ENCODE measurements at places on chromosomes 3 and 15. TPM values are rescaled to one million over a fixed set of nuclear protein-coding genes. Genes with fewer than 3 reads are reported as not detected.

GRCh38 chr3:74614107-74614967 is at the start of gene CNTN3:
TSS of gene CNTN3 (minus strand) at chr3:74614659. CDS start at chr3:74521112, 93,547 bp downstream.
- DNase-seq, result no peak

GRCh38 chr15:96629511-96629910 is 299.0 kb downstream of the NR2F2 start:
- DNase-seq, result no peak

DNA sequence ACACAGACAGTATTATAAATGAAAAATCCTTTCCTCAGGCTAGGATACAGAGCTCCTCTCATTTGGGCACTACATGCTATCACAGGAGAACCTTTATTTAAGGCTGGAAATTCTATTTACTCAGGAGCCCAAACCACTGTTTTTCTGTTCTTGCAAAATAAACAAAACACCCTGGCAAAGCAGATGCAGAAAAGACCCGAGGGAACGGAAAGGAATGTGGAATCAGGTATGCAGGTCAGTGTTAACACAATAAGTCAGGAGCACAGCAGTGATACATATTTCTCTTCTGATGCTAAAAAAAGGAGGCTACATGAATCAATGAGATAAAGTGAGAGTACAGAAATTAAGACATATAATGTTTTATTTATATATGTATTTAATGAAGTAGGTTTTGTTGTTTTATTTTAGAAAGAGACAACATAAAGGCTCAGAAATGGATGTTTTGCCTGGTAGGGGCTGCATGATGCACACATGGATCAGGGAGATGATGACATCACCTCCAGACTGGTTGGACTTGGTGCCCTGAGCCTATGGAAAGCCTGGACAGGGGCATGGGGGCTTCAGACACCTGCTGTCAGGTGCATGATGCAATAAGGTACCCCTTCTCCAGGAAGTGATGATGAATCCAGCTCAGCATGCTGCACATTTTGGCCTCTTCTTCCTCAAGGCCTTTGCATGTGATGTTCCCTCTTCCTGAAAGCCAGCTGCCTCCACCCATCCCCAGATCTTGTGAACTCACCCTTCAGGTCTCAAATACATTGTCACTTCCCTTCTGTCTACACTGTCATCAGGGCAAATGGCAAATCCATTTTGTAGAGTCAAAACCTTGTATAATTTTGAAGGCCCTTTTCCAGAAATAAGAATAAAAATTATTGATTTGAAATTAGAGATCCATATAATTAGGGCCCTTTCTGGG is 19.1 kb upstream of the RBP1 start:
- no peak for DNase-seq

- no peak for DNase-seq
Measured at GRCh38 chr3:129793319-129793718, 100.2 kb downstream of the TMCC1 start.

Gene ARHGEF26
- 0.29 TPM for total RNA-seq

DNA sequence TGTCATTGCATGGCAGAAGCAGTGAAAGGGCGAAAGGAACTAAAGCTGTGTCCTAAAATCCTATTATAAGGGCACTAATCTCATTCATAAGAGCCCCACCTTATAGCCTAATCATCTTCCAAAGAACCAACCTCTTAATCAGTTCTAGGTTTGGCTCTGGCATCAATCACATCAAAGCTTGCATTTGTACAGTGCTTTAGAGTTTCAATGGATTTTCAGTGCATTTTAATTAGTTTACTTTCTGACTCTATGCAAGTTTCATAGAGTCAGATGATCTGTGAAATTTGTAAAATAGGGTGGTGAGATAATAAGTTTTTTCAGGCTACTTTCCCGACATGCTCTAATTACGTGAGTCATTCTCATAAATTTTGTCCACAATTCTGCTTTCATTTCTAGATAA is 341.1 kb downstream of the DIPK2A start:
- no peak for DNase-seq

GRCh38 chr3:64806668-64807605 is 119.1 kb upstream of the ADAMTS9 start:
- no peak for DNase-seq

DNA sequence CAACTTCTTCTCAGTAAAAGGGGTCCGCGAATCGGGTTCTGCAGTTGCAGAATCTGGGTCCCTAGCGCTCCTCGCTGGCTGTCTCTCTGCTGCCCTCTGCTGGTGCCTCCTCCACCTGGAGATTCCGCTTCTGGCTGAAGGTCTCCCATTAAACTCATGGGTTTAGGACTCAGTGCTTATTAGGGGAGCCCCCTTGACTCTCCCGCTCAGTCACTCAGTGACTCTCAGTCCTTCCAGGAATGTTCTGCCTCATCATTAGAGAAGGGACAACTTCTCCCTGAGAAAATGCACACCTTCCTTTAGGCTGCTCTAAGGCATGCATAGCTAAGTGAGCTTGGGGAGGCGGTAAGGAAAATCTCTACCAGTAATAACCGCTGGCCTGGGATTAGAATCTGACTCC is 7.1 kb downstream of the CPN2 start:
- peak; percentile 67 for DNase-seq

- no peak for DNase-seq
Measured at GRCh38 chr3:127732879-127733350, 60.2 kb downstream of the ABTB1 start.

- no peak for DNase-seq
Measured at GRCh38 chr3:143831994-143832393, 16.3 kb downstream of the SLC9A9 start.

Gene SERPINI1
- total RNA-seq, result 3.8 TPM

DNA sequence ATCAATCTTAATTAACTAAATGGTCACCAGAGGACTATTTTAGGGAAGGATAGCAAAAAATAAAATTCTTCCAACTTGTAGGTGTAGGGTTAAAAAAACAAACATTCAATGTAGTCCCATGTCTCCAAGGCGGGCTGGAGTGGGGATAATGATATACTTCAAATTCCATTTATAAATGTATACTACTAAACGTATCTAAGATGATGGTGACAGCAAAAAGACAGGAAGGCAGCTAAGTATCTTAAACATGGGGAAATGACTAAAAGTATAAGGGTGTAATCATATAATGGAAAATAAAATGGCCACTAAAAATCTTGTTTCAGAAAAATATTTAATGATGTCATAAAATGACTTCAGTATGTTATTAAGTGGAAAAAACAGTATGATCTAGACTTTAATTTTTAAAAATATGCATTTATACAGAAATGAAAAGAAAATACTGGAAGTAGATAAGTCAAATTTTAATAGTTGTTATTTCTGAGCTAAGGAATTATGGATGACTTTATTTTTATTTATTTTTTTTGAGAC is 181.7 kb downstream of the SUCLG2 start:
- DNase-seq, result no peak

DNA sequence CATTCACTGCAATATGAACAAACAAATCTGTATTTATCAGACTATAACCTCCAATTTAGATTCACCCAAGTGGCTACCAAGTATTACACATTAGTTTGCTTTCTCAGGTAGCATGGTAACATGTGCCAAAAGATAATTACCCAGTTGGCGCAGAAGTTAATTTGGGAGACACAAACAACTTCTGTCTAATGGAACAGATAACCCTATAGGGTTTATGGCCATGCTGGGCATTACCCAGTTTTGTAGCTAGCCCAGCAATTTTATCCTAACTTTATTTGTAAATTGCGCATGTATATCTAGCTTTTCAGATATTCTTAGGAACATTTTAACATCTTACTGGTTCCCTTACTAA is 780 bp downstream of the RPL22L1 start:
- DNase-seq, result no peak
